ENCODE measurements at places on chromosomes 13 and 19.

DNA sequence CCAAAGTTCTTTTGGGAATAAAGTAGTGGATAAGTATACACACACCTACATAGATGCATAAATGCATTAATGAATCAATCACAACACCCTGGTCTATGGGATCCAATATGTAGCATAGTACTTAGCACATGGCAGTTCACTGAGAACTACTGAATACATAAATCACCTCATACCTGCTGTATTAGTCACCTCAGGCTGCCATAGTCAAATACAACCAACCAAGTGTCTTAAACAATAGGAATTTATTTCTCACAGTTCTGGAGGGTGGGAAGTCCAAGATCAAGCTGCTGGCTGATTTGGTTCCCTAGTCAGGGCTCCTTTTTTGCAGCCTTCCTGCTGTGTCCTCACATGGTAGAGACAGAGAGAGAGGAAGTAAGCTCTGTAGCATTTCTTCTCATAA is 228.2 kb downstream of the NHLRC3 start:
- no peak for DNase-seq

DNA sequence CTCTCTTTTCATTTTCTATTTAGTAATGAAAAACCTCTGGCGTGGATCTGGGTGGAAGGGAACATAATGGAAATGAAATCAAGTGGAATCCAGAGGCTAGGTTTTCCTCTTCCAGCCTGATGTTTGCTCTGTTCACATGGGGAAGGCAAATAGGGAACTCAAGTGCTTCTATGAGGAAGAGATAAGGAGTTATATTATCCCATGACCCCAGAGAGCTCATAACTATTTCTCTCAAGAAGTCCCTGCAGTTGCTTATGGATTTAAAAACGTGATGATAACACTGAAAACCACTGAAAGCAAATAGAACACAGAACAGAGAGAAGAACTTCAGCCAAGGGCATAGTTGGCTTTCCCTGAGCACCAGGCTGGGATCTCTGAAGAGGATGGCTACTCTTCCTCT is 157.8 kb downstream of the B3GLCT start:
- no peak for DNase-seq

GRCh38 chr19:53898636-53899341 is 10.3 kb upstream of the CACNG7 start:
- DNase-seq: no peak

DNA sequence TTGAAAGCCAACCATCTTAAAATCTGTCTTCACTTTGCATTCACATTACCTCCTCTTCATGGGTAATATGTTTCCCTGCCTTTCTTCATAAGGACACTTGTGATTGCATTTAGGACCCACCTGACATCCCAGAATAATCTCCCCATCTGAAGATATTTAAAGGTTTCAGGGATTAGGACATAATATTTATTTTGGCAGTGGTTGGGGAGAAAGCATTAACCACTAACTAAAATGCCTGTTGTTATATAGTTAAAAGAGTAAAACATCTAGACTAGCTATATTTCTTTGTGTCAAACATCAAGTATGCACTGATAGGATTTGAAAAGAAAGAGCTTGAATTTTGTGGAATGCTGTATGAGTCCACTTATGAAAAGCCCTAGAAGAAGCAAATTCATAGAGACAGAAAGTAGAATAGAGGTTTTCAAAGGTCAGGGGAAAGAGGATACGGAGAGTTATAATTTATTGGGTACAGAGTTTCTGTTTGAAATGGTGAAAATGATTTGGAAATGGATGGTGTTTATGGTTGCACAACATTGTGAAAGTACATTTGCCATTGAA is 457.7 kb upstream of the SPRY2 start:
- no peak for DNase-seq

GRCh38 chr19:5099701-5100221 is 130.8 kb downstream of the KDM4B start:
- DNase-seq: peak; percentile 8

GRCh38 chr19:48806818-48807589 is 3.8 kb downstream of the BCAT2 start:
- no peak for DNase-seq

GRCh38 chr13:68550330-68550729 is 1320.2 kb upstream of the PCDH9 start:
- DNase-seq: no peak

Data from activated CD4-positive, alpha-beta T cell treated with anti-CD3 and anti-CD28 coated beads, Interleukin-2, amount 50 U/mL, for 48 hours (primary cell).